ENCODE measurements at places on chromosomes 3 and 15.

- no peak for DNase-seq
Observed at GRCh38 chr3:69764861-69765260, 25.6 kb downstream of the MITF start.

DNA sequence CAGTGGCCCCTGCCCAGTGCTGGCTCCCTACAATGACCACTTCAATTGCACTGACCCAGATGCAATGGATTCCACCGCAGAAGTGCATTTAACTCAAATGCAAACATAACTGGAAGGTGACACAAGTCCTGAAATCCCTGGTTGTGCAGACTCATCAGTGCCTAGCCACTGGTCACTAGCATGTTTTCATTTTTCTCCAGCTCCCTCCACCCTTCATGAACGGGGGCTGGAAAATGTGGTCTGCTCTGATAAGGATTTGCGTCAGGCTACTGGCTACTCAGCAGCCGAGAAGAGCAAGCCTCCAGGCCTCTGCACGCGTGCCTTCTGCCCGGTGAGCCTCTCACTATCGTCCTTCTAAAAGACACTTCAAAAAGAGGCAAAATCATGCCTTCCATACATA, 27.4 kb upstream of the FURIN start:
- no peak for DNase-seq

GRCh38 chr15:98150084-98150483, 189.6 kb downstream of the ARRDC4 start:
- no peak for DNase-seq

GRCh38 chr15:64144192-64144564, 7.4 kb upstream of the SNX22 start:
- DNase-seq, result no peak

DNA sequence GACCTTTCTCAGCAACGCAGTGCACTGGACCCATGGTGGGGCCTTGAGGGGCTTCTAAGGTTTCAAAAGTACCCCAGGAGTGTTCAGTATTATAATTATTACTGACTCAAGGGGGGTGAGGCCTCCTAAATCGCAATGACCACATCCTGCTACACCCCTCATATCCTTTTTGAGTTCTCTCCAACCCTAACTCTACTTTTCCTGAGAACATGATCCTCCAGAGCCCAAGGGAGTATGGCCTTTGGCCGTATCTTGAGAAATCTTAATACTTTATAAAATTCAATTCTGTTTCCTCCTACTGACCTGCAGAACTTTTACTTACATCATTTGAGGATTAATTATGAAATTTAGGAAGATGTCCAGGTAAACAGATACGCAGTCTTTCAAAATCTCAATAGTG, 30.4 kb upstream of the RARRES1 start:
- DNase-seq, result no peak

DNA sequence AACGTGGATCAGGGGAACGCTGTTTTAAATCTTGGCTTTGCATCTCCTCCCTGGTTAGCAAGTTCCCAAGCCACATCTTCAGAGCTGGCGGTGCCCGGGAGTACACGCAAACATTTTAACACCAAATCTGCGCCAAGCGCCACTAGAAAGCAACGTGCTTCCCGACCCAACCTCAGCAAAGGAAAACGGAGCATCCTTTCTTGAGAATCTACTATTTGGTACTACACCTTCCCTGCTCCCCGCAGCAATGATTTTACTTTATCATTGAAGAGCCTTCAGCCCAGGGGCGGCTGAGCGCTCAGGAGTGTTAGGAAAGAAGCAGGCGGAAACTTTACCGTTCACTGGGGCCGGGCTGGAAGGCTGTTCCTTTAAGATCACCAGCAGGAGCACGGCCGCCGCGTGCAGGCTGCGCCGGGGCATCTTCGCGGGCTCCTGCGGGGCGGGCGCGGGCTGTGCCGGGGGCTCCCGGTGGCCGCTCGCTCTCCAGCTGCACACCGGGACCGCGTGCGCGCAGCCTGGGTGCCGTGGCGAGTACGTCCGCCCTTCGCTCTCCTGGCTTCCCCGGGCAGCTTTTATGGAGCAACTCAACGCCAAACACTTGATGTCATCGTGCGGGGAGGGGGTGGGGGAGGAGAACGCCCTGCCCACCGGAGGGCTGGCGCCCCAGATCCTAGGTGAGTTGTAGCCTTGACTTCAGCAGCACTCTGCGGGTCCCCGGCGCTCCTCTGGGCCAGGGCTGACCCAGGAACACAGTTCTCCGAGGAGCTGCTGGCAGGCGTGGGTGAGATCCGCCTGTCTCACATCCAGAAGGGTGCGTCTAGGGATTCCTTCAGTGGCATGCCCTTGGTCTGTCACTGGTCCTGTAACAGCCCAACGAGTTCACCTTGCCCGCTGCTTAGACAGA, at the start of gene CA12:
Gene CA12 (minus strand): TSS at position 546 of the 904 bp plus-strand sequence. CDS start 126 bp downstream, at position 420.
- no peak for DNase-seq
